ENCODE measurements at places on chromosomes 3 and 15.

- DNase-seq: no peak
Observed at GRCh38 chr15:58306591-58307312, 125.0 kb upstream of the LIPC start.

- no peak for DNase-seq
Observed at GRCh38 chr15:88011533-88011932, 245.0 kb downstream of the NTRK3 start.

DNA sequence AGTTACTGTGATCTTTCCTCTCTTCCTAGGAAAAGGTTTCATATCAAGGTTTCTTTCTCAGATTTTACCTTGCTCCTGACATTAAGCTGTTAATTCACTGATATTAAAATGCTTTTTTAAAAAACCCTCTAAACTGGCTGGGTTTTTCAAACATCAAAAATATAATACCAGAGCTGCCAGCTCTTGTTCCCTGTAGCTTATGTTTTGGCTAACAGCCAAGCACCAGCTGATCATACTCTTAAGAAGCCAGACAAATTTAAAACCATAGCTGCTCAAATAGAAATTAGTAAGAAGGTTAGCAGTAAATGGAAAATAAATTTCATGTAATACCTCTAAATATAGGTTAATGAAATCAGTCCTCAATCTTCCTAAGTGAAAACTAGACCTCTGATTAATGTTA is 657.5 kb downstream of the GRM7 start:
- no peak for DNase-seq

GRCh38 chr3:161449785-161450184 is 46.8 kb upstream of the OTOL1 start:
- peak; percentile 1 for DNase-seq

- no peak for DNase-seq
Observed at GRCh38 chr3:160953686-160954085, 151.5 kb downstream of the B3GALNT1 start.

DNA sequence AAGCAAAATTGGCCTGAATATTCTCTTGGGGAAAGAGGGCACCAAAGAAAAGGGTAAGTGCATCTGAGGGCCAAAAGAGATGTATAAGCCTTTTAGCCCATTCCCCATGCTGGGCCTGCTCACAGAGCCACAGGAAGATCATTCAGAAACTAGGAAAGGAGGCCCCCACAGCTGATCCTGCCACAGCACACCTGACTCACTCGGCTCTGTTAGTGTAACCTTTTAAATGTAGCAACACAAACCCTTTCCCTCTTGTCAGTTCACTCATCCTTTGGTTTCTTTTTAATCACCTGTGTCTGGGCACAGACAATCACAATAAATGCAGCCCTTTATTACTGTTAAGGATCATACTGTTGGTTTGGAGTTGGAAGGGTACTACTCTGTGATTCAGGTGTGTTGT is 69.9 kb downstream of the PDCD6IP start:
- no peak for DNase-seq

GRCh38 chr3:59316688-59317275 is 267.0 kb upstream of the CFAP20DC start:
- DNase-seq: no peak

GRCh38 chr3:49453621-49454020 is 16.4 kb upstream of the DAG1 start:
- no peak for DNase-seq

DNA sequence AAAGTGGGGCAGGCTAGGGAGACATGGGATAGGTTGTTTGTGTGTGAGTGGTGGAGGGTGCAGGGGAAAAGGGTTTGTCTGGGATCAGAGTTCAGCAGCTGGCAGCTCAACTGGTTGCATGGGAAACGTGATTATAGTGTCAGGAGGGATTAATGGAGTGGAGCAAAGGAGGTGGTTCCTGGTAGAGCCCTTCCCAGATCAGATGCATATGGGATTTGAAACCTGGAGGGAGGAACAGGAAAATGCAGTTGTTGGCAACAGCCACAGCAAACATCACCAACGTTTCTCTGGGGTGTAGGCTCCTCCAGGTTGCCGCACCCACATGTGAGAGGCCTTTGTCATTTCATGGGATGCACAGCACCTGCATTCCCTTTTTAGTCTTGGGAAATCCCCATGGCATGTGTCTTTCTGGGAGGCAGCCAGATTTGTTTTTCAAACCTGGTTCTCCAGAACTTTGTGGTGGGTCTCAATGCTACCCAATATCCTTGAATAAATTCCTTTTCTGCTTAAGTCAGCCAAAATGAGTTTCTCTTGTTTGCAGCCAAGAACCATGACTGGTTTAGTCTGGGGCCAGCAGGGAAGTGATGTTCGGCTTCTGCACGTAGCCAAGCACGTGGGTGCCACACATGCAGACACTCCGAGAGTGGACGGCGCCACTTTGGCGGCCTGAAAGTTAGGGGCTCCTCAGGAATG is 61.3 kb downstream of the BDH1 start:
- DNase-seq: no peak

- DNase-seq: peak; percentile 30
Observed at GRCh38 chr3:177055605-177056571, 141.4 kb downstream of the TBL1XR1 start.

- no peak for DNase-seq
Observed at GRCh38 chr3:10855083-10855870, 39.2 kb downstream of the SLC6A11 start.

DNA sequence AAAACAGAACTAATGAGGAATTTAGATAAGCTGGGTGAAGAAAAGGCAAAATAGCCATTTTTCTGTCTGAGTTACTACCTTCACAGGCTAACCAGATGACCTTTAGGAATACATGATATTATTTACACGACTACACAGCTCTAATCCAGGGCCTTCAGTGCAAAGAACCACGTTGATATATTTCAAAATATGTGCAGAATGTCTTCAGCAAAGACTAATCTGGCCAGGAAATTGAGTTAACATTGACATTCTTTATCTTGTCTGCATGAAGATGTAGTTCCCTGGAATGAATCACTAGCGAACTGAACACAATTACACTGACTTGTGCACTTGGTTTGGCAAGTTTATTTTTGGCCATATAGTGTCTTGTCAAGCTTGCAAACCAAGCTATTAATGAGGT is 41.5 kb downstream of the PDHB start:
- DNase-seq: no peak

DNA sequence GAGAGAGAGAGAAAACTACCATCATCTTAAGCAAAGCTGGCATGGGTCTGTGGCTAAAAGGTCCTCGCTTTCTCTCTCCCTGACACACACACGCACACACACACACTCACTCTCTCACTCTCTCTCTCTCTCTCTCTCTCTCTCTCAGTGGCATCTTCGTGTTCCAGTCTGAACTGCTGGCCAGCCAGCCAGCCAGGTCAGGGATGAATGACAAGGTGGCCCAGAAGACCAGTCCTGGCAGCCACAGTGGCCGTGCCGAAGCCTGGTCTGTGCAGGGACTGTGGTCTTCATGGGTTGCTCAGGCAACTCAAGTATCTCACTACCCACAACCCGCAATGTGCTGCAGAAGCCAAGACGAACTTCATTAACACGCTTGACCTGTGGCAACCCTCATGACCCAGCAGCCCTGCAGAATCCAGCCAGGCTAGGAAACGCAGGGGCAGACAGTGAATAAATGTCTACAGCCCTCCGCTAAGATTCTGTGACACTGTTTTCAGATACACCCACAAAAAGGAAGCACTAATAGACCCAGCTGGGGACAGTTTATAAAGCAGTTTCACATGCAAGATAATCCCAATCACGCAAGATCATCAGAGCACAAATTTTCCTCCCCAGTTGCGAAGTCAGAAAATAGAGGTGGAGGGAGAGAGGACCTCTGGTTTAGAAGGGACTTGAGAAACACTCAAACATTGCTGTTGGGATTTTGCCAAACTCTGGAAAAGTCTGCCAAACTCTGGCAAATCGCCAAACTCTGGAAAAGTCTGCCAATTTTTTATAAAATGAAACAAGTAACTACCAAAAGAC is 66.4 kb downstream of the XXYLT1 start:
- no peak for DNase-seq

GRCh38 chr3:69130689-69131088 is 8.3 kb upstream of the LMOD3 start:
- peak; percentile 9 for DNase-seq

GRCh38 chr15:85733416-85733815 is 61.3 kb downstream of the KLHL25 start:
- DNase-seq: no peak

- no peak for DNase-seq
Observed at GRCh38 chr15:90074916-90075315, 27.4 kb downstream of the IDH2 start.

DNA sequence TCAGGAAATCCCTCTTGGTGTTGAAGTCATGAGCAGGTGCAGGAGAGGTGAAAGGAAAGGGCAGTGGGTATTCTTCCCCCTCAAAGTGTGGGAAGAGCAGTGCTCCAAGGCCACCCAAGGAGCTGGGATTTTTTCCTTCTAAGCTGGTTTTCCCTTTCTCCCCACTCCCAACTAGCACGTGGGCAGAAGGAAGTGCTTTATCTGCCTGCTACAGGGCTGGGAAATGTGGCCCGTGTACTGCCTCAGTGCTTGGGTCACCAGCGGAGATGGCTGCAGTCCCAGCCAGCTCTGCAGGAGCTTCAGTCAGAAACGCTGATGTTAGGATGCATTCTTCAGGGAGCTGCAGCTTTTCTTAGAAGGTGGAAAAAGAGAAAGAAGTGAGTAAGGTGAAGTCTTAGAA is 99.2 kb downstream of the CACNA1D start:
- no peak for DNase-seq

- DNase-seq: no peak
Observed at GRCh38 chr15:64058279-64058678, 12.0 kb upstream of the DAPK2 start.

DNA sequence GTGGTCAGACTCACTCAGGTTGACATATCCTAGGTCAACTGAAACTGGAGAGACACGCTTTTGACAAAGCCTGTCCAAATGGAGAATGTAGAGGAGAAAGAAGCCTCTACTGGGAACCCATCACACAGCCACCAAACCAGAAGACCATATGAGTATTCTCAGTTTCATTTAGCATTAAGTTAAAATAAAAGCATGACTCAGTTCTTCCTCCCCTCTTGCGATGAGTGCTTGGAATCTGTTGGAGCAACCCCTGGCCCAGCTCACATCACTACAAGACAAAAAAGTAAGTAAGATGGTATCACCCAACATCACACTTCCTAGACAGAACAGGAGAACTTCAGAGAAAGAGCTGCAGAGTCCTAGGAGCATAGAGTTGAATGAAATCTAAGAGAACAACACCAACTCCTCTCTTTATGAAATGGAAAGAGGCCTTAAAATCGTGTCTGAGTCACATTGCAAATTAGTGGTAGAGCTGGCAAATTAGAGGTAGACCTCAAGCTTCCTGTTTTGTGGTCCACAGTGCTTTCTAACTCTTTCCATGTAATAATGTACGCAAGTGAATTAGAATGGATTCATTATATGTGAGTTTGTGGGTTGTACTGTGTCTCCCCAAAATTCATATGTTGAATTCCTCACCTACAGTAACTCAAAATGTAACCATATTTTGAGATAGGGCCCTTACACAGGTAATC is 51.2 kb downstream of the FGF12 start:
- no peak for DNase-seq

- DNase-seq: peak; percentile 19
Observed at GRCh38 chr3:33426630-33427317, 13.4 kb downstream of the UBP1 start.

GRCh38 chr3:13608969-13609725 is 60.2 kb downstream of the FBLN2 start:
- no peak for DNase-seq

- DNase-seq: peak; percentile 91
Observed at GRCh38 chr3:36993326-36994283, at the start of gene MLH1. Gene MLH1 (plus strand): TSS chr3:36993518. CDS start chr3:36993548, 30 bp downstream.

GRCh38 chr3:74435631-74436030 is 178.8 kb downstream of the CNTN3 start:
- no peak for DNase-seq

- peak; percentile 68 for DNase-seq
Observed at GRCh38 chr3:40309925-40310695, 603 bp downstream of the EIF1B start.

- no peak for DNase-seq
Observed at GRCh38 chr3:183827809-183828537, 2.6 kb upstream of the MAP6D1 start.

DNA sequence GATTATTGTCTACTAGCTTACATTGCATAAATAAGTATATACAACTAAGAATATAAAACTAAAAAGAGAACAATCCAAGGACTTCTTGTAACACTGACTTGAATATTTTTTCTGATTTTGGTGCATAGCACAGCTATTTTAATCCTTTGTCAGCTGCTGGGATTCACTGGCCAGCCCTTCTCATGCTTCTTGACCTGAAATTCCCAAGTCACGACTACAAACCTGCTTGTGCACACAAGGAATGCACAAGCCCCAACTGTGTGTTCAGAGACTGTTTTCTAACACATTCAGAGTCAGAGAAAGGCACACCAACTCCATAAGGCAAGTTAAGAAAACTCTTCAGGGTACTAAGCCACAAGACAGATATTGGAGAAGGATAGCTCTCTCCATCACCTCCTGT is 80.9 kb downstream of the TNIK start:
- DNase-seq: no peak

- no peak for DNase-seq
Observed at GRCh38 chr3:66477856-66478255, 23.0 kb downstream of the LRIG1 start.
